ENCODE measurements at places on chromosomes 1 and 21.

GRCh38 chr1:2104621-2105427, 54.6 kb downstream of the PRKCZ start:
- DNase-seq: no peak

GRCh38 chr1:65332821-65333220, 23.5 kb downstream of the DNAJC6 start:
- no peak for DNase-seq

DNA sequence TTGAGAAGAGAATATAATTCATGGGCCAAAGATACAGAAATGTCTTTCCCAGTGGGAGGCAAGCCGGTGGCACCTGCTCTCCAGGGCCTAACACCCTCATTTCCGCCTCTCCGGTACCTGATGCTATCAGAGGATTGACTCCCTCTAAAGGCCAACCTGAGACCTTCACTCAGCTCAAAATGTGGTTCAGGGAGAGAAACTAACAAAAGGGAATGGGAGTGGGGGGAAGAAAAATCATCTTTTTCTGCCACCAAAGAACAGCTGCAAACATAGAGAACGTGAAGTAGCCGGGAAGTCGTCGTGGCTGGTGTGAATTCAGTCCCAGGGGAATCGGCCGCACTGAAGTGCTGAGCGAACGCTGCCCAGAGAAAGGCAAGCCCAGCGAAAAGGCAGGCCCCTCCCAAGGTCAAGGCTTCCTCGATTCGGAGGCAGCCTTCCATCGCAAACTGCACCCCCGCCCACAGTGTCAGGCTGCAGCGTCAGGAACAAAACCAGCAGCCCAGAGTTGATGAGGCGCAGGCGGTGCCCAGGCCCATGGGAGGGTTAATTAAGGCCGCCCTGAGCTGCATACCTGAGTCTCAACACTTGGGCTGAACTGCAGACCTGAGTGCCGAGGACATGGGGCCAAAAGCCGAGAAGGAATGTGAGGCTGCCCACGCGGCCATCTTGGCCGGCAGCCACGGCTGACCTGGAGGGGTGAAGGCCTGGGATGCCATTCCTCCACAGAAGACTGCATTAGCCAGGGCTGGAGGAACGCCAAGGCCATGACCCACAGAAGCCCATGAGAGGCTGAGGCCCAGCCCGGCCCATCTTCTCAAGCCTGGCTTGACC, 160.2 kb downstream of the PSMG1 start:
- no peak for DNase-seq

- DNase-seq: no peak
Observed at GRCh38 chr1:230215031-230215430, 148.0 kb downstream of the GALNT2 start.

DNA sequence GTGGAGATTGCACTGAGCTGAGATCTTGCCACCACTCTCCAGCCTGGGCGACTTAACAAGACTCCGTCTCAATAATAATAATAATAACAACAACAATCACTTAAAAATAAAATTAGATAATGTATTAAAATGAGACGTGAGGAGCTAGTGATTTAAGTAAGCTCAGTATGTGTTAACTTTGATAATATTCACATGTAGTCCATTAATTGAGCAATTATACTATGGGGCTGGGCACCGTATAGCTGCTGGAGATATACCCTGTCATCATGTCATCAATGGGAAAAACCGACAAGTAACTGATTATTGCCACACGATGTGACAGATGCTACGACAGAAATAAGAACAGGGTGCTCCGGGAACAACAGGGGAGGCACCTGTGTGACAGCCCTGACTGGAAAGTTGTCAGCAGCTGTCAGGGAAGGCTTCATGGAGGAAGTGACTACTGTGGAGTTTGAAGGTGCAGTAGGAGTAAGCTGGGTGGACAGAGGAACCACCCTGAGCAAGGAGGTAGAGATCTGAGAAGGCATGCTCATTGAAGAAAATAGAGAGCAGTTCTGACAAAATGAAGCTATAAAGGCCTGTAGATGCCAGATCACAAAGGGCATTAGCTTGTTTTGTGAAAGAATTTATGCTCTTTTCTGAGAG, 924 bp upstream of the CAMSAP2 start:
- no peak for DNase-seq

DNA sequence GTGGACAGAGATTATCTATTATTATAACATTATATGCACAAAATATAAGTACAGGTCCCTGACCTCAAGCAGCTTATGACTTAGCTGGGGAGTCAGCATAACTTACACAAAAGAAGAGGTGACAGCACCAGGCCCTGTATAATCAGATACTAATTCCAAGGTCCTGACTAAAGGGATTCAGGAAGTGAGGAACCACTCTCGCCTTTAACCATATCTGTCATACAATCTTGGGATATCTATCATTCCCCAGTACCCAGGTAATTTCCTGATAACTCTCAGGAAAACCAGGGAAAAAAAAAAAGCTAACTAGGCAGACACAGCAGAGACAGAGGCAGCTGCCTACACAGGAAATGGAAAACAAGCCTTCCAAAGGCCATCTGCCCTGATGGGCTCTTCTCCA, 78.5 kb upstream of the CAMK1G start:
- DNase-seq: no peak

GRCh38 chr1:44272992-44273391, 59.7 kb downstream of the DMAP1 start:
- DNase-seq: no peak

- DNase-seq: no peak
Observed at GRCh38 chr21:24289539-24289938, 1317.7 kb downstream of the MRPL39 start.

GRCh38 chr21:25647647-25648046, 8.6 kb downstream of the JAM2 start:
- no peak for DNase-seq

- no peak for DNase-seq
Observed at GRCh38 chr1:110291241-110292030, 47.7 kb upstream of the RBM15 start.
